ENCODE measurements at places on chromosomes 5 and 9. TPM values are rescaled to one million over a fixed set of nuclear protein-coding genes. Genes with fewer than 3 reads are reported as not detected.

DNA sequence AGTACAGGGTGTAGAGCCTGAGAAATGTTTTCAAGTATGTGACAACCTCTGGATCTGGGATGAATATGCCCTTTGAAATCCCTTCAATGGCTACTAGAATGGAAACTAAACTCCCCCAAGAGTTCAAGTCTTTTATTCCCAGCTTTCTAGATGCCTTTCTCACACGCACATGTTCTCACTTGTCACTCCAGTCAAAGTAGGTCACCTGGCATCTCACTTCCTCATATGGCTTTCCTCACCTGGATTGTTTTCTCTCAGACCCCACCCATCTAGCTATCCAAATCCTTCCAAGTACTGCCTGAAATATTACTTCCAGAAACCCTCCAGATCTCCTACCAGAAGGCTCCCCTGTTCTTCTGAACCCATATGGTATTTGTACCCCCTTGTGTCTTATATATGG lies 615.4 kb upstream of the KLF4 start:
- DNase-seq, result no peak
- H3K4me1 ChIP-seq, result no peaks in the 10 kb centered on the region
- H3K4me3 ChIP-seq, result no peak overlapping the region
- H3K27me3 ChIP-seq, result no peaks in the 10 kb centered on the region
- H3K36me3 ChIP-seq, result no peaks in the 10 kb centered on the region

OR13C9 gene
- total RNA-seq, result not detected

CDX1 gene
- not detected for total RNA-seq

- no peaks in the 10 kb centered on the region for H3K27me3 ChIP-seq
- H3K4me1 ChIP-seq, result peaks cover 15% of the 10 kb centered on the region
- no peak overlapping the region for H3K27ac ChIP-seq
- no peak overlapping the region for H3K4me3 ChIP-seq
- no peak for DNase-seq
- H3K36me3 ChIP-seq, result peaks cover 7% of the 10 kb centered on the region
Observed at GRCh38 chr5:90476391-90476790, 1.7 kb downstream of the POLR3G start.

LRRC19 gene
- total RNA-seq, result not detected

CCDC152 gene
- 2.5 TPM for total RNA-seq

LECT2 gene
- not detected for total RNA-seq

DNA sequence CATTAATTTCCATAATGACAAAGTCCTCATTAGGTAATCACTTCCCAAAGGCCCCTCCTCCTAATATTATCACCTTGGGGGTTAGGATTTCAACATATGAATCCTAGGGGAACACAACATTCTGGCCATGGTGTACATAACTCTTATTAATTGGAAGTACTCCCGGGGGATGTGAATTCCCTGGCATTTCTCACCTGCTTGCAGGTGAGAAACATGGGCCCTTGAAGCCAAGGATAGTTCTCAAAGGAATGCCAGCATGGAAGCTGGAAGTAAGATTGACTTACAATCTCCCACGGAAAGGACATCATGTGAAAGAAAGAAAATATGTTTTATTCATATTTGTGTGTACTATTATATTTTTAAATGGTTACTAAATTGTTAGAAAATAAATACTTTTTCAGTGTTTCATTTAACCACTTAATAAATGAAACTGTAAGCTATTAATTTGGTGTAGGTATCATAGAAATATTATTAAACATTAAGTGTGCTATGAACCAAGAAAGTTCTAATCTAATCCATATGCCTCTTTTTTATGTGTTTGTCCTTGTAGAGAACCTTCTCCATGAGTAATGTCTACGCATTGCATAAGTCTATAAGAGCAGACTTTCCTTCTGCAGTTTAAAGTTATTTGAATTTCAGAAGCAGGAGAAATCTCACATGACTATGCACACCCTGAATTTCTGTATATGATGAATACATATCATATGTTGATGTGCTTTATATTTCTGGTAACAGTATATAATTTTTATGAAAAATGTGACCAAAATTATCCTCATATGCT lies 59.4 kb downstream of the ANXA1 start:
- H3K27ac ChIP-seq, result no peak overlapping the region
- H3K4me3 ChIP-seq, result no peak overlapping the region
- no peaks in the 10 kb centered on the region for H3K36me3 ChIP-seq

DNA sequence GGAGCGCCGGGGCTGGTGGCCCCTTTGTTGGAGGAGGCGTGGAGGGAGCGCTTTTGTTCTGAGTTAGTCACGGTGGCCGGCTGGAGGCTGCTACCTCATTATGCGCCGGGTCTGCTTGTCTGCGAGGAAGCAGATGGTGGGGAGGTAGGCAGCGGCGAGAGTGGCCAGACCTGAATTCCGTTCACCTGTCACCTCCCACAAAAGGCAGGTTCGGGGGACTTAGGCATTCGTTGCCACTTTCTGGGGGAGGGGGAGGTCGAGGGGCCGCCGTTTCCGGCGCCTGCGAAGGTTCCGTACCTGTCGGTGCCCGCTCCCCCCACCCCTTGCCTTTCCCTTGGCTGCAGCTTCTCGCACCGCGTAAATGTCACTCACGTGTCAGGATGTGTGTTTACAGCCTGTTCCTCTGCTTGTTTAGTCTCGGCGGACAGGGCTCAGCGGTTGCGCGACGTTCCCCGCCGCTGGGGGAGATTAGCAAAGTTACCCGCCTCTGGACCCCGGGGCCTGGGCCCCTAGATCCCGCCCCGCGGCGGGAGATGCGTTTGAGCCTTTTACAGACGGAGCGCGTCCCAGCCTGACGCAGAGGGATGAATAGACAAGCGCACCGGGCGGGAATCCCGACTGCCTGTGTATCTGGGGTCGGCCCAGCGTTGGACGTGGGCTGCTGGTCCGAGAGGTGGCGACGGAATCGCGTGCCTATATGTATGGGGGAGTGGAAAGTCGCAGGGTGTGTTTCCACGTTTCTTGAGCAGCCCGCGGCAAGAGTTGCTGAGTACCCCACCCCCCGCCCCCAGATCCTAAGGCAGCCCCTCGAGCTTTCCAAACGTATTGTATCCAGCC lies 2.7 kb upstream of the LHX2 start:
- no peak for DNase-seq
- no peak overlapping the region for H3K4me3 ChIP-seq
- H3K4me1 ChIP-seq, result no peaks in the 10 kb centered on the region
- H3K27ac ChIP-seq, result no peak overlapping the region

DNA sequence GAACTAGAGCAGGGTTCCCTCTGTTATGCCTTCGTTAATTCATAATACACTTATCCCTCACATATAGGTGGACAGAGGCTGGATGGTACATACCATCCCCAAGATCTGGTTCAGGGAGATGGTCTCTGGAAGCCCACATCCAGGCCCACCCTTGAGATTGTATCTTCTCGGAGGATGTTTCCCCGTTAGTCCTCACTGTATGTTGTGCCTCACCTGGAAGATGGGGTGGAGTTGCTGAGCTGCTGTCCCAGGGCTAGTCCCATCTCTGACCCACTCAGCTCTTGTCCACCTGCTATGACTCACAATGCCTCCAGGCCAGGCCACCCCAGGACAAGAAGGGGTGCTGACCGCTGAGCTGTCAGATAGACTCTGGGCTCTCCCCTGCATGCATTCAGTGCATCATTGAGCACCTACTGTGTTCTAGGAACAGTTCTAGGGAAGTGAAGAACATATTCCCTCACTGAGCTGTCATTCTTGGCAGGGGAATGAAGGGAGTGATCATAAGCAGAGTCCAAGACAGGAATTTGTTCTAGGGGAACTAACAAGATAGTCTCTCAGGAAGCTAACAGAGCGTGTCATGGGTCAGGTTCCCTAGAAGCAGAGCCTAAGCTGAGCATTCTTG lies at the start of gene CBY3:
TSS of gene CBY3 (minus strand) at position 255 of the 622 bp plus-strand sequence. CDS start at position 139, 116 bp downstream.
- no peak within 1 kb of the TSS for H3K27ac ChIP-seq
- no peaks in the 10 kb centered on the region for H3K27me3 ChIP-seq
- no peak for DNase-seq
- no peak within 1 kb of the TSS for H3K4me3 ChIP-seq
- H3K4me1 ChIP-seq, result peaks cover 4% of the 10 kb centered on the region

THG1L gene
- 6.2 TPM for total RNA-seq

PCA3 gene
- not detected for total RNA-seq

DNA sequence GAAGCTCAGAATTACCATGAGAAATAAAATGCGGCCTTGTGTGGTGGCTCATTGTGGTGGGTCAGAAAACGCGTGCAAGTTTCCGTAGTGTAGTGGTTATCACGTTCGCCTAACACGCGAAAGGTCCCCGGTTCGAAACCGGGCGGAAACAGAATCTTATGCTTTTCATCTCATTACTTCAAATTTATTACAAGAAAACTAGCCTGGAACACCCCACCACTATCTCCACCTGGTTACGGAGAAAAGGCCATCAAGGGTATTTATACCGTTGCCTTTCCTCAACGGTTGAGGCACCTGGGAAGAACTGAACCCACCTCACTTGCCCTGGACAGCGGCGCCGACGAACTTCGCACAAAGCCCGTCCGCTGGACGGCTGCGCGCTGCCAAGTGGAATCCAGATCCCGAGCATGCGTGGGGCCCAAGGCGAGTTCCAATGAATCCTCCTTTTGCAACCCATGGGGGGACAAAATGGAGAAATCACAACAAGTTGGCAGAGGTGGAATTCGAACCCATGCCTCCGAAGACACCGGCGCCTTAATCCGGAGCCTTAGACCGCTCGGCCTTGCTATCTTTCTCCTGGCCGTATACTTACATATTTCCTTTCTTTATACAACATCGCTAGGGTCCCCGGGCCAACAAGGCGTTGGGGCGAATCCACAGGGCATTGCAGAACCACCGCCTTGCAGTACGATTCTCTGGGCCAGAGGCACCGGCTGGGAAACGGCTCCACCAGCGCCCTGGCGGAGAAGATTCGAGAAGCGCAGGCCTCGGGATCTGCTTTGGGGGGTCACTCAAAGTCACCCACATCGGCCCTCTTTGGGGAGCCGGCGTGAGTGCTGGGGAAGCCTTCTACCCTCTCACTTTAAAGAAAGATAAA lies 16.9 kb downstream of the OR2V2 start:
- DNase-seq, result no peak
- H3K27me3 ChIP-seq, result peaks cover 13% of the 10 kb centered on the region
- no peak overlapping the region for H3K27ac ChIP-seq
- no peaks in the 10 kb centered on the region for H3K36me3 ChIP-seq
- H3K4me1 ChIP-seq, result peaks cover 19% of the 10 kb centered on the region
- H3K4me3 ChIP-seq, result no peak overlapping the region

NOTCH1 gene
- 52.0 TPM for total RNA-seq

GRCh38 chr5:79077680-79078365 lies 8.3 kb downstream of the BHMT2 start:
- H3K36me3 ChIP-seq, result no peaks in the 10 kb centered on the region
- no peaks in the 10 kb centered on the region for H3K27me3 ChIP-seq
- no peak overlapping the region for H3K4me3 ChIP-seq
- no peak for DNase-seq

- no peaks in the 10 kb centered on the region for H3K27me3 ChIP-seq
- no peaks in the 10 kb centered on the region for H3K36me3 ChIP-seq
- no peak overlapping the region for H3K27ac ChIP-seq
- DNase-seq, result no peak
- no peak overlapping the region for H3K4me3 ChIP-seq
Observed at GRCh38 chr9:95833546-95834178, 41.8 kb upstream of the ERCC6L2 start.
